D341Med (cell line): ENCODE measurements at places on chromosomes 3 and 15.

DNA sequence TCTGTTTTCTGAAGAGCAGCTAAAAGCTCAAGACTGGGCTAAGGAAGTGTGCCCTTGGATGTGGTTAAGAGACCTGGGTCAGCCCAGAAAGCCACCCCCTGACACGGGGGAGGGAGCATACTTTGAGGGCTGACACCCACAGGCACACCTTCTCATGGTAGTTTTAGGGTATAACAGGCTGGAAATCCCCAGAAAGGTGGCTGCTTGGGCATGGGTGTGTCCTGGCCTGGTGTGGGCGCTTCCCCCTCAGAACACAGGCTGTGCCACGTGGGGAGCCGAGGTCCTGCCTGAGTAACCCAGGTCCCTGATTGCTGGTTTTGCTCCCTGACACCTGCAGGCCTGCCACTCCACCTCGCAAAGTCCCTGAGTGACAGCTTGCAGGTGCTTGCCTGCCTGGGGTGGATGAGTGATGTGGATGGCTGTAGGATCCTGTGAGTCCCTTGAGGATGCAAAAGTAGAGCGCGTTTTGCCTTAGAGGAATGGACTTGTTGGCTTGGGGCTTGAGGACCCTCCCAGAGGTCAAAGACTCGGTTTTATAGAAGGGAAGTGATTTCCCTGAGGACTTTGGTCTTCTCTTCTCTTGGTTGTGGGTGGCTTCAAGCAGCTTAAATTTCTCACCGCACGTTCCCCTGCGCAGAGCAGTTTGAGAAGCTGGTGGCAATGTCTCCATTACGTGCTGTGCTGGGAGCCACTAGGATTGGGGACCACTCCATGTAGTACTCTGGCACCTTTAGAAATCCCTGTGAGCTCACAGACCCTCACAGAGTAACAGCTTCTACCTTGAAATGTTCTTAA, 94.4 kb downstream of the DNASE1L3 start:
- DNase-seq = no peak

- no peak for DNase-seq
Observed at GRCh38 chr15:85019815-85020590, 38.3 kb downstream of the PDE8A start.

DNA sequence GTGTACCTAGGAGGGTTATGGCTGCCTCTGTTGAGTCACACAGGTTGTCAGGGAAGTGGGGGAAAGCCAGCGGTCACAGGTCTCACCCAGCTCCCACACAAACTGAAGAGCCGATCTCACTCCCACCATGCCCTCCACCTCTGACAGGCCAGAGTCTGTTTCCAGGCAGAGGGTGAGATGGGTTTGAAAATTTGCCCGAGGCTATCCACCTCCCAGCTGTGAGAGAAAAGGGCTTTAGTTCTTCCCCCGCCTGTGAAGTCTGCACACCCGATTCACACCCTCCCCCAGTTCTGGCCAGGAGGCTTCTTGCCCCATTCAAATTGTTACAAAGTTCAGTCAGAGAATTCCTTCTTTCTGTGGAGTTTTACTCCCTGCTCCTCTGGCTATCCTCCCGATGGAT, 446.9 kb downstream of the EDEM1 start:
- no peak for DNase-seq

GRCh38 chr3:185401319-185401955, 38.5 kb downstream of the MAP3K13 start:
- peak; percentile 69 for DNase-seq

DNA sequence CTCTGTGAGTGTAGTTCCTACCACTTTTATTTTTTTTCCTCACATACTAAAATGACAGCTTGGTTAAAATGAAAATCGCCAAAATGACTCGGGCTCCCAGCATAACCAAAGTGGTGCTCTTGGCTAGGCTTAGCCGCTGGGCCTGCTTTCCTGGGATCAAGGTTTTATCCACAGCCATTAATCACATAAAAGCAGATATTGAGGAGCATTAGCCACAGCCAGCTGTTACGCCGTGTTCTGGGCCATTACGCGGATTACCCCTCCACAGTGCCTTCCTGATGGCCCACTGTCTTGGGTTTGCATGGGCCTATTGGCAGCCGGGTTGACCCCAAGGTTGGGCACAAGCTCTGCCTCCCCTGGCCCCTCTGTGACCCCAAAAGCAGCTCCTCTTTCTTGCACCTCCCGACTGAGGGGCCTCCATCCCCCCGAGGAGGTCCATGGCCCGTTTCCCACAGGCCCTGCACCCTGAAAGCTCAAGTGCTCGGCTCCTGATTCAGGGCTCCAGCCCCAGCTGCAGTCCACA, 30.4 kb upstream of the TRPM1 start:
- DNase-seq = peak; percentile 86

GRCh38 chr15:39300451-39301153, 280.3 kb upstream of the THBS1 start:
- DNase-seq = no peak

- no peak for DNase-seq
Observed at GRCh38 chr3:110790631-110791030, 281.0 kb upstream of the NECTIN3 start.

DNA sequence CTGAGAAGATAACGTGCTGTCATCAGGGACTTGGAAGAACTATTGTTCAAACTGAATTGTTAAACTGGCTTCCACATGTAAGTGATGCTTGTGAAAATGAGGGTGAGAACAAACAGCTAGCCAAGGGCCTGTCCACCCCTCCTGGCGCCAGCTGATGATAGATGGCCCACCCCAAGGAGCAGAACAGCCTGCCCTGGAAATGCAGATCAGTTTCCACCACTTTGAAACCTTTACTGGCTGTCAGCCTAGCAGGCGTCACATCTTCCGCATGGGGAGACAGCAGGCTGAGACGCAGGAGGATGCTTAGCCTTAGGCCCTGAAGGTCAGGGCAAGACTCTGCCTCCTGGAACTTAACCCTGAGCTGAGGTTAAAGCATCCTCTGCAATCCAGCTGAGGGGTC, 6.4 kb upstream of the SLC51B start:
- DNase-seq = no peak

DNA sequence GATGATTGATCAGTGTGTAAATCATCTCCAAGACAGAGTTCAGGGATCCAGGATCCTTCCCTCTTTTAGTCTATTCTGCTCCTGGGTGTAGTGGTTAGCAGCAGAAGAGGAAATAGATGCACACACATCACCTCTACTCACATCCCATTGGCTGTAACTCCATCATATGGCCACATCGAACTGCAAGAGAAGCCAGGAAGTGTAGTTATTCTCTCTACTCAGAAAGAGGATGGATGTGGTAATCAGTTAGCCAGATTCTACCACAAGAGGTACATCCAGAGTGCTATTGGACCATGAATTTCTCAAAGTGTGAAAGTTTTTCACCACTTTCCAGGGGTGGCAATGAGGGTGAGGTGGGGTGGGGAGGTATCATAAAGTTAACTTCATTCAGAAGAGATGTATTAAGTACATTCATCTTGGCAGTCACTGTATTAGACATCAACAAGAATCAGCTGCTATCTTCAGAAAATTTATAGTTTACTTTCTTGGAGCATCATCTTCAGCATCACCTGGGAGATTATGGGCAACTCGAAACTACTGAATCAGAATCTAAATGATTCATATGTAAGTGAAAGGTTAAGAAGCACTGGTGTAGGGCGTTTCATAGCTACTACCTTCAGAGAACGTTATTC, 60.6 kb upstream of the GAP43 start:
- DNase-seq = no peak

DNA sequence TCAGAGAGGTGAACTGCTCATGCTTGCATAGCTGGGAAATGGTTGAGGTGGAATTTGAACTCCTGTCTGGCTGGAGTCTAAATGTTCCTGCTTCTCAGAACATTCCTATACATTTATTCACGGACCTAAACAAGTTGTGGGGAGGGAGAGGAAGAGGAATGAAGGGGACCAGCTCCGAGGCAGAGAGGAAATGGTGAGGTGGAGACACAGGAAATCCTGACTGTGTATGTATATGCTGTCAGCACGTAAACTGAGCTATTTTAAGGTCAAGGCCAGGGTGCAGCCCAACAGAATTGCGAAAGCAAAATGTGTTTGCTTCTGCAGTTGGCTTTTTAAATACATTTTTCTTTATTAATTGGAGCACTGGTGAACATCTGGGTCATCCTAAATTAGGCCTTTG, 74.1 kb upstream of the POMGNT2 start:
- no peak for DNase-seq
